Psoas muscle (tissue), 8 donors: ENCODE measurements at places on chromosomes 12 and 14.

GRCh38 chr12:13313886-13314285 is 117.4 kb downstream of the EMP1 start:
- DNase-seq, result no peak

DNA sequence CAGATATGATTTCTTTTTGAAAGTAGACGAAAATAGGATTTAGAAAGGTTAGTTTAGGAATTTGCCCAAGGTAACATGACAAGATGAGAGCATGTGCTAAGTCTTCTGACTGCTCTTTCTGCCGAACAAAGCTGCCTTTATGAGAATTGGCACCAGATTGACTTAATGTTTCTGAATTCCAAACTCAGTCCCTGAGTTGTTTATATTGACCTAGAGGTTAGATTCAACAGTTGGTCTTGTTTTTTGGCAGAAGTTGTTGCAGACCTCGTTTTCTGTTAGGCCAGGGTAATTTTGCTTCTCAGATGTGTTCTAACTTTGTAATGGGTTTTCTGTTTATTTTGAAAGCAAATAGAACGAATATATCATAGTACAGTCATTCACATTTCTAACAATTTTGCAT is 61.5 kb upstream of the LRTM2 start:
- DNase-seq, result no peak

- no peak for DNase-seq
Measured at GRCh38 chr12:27580561-27581330, 56.7 kb downstream of the PPFIBP1 start.

DNA sequence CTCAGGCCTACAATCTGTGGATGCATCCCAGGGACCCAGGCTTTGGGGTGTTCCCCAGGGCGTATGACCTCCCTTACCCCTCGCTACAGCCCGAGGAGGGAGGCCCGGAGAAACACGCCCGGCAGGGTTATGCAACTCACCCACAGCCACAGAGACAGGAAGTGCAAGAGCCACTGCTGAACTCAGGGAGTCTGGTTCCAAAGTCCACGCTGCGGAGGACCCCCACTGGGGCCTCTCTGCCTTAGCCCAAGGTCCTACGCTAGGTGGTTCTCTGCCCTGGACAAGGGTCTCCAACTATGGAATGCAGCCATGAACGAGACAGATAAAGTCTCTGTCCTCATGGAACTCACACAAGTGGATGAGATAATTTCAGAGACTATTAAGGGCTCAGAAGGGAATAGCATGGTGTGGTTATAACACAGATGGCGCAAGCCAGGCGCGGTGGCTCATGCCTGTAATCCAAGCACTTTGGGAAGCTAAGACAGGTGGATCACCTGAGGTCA is 11.3 kb downstream of the SCARB1 start:
- DNase-seq, result no peak

- DNase-seq, result no peak
Measured at GRCh38 chr12:121246893-121247557, 37.1 kb downstream of the P2RX4 start.
